ENCODE measurements at places on chromosomes 5 and 9.
A peak's percentile ranks its signal among the peaks of the same experiment; 100 is the strongest.

DNA sequence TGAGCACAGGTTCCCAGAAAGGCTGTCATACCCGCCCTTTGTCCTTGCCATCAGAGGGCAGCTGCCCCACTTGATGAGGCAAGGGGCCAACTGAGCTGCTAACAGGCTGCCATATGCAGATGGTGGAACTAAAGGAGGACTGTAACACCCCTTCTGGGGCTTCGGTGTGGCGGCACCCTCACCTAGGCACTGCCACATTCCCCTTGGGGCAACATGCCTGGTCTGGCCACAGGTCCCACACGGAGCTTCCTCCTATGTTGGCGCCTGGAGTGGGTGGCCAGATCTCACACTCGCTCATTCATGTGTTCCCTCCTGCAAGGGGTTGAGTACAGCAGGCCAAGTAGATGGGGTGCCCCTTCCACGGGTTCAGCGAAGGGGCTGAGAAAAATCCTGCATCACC lies 777.4 kb upstream of the CHD1 start:
- DNase-seq, result no peak

GRCh38 chr9:72926506-72926905 lies 26.3 kb downstream of the ALDH1A1 start:
- no peak for DNase-seq

GRCh38 chr9:34928921-34929320 lies 29.2 kb upstream of the PHF24 start:
- DNase-seq, result no peak

DNA sequence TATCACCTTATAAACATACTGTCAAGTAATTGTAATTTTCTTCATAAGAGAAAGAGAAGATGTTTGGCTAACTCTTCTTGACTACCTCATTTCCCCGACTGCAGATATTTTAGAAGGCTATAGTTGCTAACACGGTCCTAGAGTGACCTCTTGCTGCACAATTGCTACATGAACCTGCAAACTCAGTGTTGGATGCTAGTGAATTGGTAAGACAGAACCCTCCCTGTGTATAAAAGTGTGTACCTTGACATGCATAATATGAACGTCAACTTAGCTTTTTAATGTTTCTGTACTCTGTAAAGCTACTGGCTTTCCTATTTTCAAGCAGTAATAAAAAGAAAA lies 46.7 kb upstream of the CER1 start:
- no peak for DNase-seq

DNA sequence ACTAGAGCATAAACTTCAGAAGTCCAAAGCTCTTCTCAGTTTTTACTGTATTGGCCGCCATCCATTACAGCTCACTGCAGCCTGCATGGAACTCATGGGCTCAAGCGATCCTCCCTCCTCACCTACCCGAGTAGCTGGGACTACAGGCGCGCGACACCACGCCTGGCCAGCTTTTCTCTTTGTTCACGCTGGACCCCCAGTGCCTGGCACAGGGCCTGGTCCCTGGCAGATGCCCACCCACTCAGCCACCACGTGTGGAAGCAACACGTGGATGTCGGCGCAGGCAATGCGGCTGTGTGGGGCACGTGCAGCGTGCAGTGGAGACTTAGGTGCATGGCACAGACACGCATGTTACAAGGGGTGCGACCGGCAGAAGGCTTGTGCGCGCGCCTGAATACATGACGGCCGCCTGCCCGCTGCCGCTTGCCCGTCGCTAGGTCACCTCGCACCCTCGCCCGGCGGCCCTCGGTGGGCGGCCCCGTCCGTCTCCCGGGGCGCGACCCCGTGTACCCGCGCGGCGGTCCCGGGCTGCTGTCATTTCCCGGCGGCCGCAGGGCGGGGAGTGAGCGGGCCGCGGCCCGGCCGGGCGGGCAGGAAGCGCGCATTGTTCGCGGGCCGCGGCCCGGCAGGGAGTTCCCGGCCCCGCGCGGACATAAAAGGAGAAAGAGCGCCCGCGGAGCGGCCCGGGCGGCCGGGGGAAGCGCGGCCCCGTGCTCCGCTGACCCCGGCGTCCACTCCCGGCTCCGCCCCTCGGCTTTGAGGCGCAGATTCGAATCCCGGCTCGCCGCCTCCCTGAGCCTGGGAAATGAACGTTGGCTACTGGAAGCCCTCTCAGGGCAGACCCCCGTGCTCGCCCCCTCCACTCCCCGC lies 24.1 kb upstream of the PTGS1 start:
- DNase-seq, result peak; percentile 76

- DNase-seq, result no peak
These were observed 240.2 kb downstream of the ARHGAP26 start for GRCh38 chr5:143010351-143010750.

GRCh38 chr5:65151614-65152013 lies 330.1 kb downstream of the ADAMTS6 start:
- DNase-seq, result no peak

DNA sequence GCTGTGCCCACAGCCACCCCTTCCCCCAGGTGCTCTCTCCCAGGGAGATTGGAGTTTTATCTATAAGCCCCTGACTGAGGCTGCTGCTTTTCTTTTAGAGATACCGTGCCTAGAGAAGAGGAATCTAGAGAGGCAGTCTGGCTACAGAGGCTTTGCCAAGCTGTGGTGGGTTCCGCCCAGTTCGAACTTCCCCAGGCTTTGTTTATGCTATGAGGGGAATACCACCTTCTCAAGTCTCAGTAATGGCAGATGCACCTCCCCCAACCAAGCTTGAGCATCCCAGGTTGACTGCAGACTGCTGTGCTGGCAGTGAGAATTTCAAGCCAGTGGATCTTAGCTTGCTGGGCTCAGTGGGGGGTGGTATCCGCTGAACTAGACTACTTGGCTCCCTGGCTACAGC lies 157.4 kb downstream of the CAAP1 start:
- no peak for DNase-seq

DNA sequence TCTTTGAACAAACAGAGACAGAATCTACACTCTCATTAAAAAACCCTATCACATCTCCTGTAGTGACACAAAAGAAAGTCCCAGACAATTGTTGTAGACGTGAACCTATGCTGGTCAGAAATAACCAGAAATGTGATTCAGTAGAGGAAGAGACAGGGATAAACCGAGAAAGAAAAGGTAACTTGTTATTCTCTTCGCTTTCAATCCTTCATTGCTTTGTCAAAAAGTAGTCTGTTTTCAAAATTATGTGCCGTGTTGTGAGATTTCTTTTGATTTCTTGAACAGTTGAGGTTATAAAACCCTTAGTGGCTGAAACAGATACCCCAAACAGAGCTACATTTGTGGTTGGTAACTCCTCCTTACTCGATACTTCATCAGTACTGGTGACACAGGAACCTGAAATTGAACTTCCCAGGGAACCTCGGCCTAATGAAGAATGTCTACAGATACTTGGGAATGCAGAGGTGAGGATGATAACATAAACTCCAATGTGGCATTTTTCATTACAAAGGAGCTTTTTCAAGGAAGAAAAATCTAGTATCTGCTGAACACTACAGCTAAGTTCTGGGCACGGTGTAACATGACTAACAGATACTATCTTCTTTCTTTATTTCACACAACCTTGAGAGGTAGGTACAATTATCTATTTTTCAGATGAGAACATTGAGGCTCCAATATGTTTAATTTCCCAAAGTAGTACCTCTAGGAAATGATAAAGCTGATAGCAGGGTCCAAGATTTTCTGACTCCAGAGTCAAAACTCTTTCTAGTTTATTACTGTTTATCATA lies 14.3 kb downstream of the HMGCR start:
- DNase-seq, result no peak

- DNase-seq, result peak; percentile 4
These were observed 2.6 kb upstream of the PSIP1 start for GRCh38 chr9:15513335-15513734.

GRCh38 chr5:17373814-17374556 lies 124.0 kb upstream of the TAF11L2 start:
- no peak for DNase-seq

DNA sequence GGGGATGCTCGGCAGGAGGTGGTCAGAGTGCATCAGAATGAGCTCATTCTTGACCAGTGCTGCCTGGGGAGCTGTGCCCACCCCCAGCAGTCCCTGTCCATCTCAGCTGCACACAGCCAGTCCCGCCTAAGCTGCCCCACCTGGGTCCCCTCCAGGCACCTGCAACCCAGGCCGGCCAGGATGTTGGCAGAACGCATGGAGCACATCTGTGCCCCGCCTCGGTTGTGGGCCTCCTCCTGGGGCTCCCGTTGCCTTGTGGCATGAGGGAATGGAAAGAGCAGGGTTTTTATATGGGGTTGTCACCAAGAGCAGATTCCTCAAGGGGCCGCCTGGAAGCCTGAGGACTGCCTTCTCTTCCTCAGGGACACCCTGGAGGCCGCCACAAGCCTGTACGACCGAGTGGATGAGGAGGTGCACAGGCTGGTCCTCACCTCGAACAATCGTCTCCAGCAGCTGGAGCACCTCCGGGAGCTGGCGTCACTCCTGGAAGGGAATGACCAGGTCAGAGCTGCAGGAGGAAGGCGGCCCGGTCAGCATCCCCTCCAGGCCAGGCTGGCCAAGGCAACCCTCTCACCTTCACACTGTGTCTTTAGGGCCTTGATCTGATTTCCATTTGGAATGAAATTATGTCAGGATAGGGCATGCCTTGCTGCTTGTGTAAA lies 34.8 kb upstream of the LRRC14B start:
- DNase-seq, result no peak

DNA sequence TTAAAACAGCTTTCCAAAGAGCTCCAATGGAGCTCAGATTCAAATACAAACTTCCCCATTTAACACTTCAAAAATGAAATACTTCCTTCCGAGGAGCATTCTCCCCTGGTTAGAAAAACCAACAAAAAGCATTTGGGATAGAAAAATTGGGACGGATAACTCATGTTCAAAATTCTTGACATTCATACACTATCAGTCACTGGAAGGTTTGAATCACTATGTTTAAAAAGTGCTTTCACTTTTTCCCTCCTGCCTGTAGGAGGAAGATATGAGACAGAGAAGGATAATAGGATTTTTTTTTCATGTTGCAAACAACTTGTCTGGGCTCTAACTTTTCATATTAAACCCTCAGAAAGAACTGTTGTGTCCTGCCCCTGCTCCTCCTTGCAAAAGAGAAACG lies 412.0 kb downstream of the ACTL7B start:
- no peak for DNase-seq

DNA sequence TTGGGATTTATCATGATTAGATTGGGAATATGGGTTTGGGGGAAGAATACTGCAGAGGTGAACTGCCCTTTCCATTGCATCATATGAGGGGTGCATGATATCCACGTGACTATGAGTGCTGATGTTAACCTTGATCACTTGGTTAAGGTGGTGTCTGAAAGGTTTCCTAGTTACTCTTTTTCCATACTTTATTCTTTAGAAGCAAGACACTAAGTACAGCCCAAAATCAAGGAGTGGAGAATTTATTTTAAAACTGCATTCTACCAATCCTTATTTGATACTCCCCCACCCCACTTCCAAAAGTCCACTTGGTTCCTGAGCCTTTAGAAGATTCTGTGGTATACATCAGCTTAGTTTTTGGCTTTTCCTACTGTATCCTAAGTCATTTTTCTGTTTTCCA lies 20.3 kb upstream of the STOM start:
- no peak for DNase-seq

DNA sequence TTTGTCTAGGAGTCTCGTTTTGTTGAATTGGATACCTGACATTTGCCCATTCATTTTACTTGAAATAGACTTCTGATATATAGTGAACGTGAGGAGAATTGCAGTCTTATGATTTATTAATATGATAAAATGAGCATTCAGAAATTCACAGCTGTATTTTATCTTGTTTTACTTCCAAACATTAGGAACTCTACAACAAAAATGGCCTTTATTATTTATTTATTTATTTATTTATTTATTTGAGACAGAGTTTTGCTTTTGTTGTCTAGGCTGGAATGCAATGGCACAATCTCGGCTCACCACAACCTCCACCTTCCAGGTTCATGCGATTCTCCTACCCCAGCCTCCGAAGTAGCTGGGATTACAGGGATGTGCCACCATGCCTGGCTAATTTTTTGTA lies 61.2 kb downstream of the RAB24 start:
- DNase-seq, result no peak

- no peak for DNase-seq
These were observed 1.6 kb downstream of the DCTN4 start for GRCh38 chr5:150757087-150757649.

GRCh38 chr5:52710972-52711596 lies 76.6 kb upstream of the ITGA1 start:
- DNase-seq, result no peak
